Hematopoietic multipotent progenitor cell treated with erythropoietin and hydrocortisone succinate and interleukin-3 and kit ligand, for 8 days (in vitro differentiated cells): ENCODE measurements at places on chromosomes 1 and 21.

- DNase-seq, result peak; percentile 85
These were observed 12.3 kb upstream of the SLAMF7 start for GRCh38 chr1:160726498-160727315.

DNA sequence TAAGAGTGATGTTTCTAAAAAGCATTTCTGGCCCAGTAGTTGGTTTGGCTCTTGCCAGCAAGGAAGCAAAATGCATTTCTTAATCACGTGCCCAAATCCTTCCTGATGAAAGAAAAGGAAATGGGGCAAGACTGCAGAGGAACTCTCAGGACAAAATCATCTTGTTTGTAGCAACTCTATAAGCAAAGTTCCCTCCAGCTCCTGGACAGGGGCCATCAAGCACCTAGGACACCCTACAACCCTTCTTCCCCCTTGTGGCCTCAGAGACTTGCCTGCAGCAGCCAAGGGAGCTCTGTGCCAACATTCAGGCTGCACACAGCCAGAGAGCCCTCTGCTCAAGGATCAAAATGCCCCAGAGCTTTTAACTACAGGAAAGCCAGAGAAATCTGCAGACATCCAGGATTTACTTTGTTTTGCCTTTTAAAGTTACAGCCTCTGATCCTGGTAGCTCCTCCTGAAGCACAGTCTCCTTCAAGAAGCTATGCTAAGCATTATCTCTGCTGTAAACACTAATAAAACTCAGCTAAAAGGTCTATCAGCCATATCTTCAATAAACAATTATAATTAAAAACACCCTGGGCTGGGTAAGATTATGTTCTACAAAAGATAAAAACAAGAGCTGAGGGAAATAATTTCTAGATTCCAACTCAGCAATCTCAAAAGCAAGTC lies 105.0 kb downstream of the KIAA0319L start:
- DNase-seq, result peak; percentile 58

GRCh38 chr1:153359241-153359640 lies 1.6 kb downstream of the S100A9 start:
- no peak for DNase-seq

DNA sequence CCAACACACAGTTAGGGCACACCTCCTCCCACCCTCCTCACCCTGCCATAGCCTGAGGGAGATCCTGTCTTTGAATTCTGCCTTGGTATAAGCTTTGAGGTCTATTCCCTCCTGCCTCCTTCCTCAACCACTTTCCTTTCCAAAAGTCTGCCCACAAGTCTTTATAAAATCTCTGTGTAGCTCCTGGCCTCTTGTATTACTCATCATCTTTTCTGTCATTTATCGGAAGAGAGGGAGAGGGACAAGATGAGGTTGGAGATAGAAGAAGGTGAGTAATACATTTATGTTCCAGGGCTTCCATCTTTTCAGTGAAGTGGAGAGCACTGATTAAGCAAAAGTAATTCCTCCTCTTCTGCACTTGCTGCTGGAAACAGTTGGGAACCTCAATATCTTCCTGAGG lies 30.5 kb upstream of the EFCAB14 start:
- no peak for DNase-seq
